T-cell (primary cell): ENCODE measurements at places on chromosomes 1 and 21.
A peak's percentile ranks its signal among the peaks of the same experiment; 100 is the strongest.

- DNase-seq: no peak
These were observed 70.3 kb downstream of the SIM2 start for GRCh38 chr21:36769051-36769839.

DNA sequence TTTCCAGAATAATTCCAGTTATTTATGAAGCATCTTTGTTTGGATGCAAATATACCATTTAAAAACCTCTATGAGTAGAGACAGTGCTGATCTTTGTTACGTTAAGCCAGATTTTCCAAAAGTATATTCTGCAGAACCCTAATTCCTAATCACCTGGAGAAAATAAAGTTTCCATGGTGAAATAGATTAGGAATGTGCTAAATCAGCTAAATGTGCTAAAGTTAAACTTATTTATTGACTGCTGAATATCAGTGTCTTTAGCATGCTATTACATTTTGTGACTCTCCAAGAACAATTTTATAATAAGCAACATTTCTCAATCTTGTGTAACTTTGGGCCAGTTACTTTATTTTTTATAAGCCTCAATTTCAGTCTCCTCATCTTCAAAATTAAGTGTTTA, 196.3 kb upstream of the NFIA start:
- no peak for DNase-seq

DNA sequence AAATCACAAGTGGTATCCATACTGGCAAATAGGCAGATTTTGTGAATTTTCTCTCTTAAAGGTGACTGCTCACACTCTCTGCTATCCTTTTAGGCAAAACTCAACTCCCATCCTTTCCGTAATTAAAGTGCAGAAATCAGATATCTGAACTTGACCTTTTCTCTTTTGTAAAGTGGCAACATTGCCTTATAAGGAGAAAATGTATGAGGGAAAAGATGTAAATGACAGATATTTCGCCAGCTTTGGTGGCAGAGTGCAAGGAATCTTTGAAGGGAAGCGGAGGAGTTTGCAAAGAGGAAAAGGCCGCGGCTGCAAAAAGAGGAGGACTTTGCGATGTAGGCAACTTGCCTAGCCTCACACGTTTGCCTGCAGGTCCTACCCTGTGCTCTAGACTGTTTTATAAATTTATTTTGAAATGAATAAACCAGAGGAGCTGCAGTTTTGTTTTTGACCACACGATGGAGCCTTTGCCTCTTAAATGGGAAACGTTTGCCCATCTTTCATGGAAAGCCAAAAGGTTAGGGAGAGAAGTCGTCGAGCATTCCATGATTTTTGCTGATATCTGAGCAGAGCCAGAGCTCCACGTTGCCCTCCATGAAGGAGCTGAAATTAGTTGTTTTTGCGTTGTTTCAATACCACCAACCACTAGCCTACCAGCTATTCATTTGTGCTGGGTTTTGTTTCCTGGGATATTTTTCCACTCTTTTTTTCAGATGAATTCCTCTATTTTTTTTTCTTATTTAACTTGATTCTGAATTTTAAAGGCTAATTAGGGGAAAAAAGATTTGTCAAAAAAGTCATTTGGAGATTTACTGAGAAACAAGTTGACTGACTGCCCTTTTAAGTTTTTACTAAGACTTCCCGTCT, 242.3 kb downstream of the LMX1A start:
- no peak for DNase-seq

GRCh38 chr1:202798260-202798659, 10.0 kb downstream of the KDM5B start:
- DNase-seq: no peak

GRCh38 chr1:78536427-78536826, 45.7 kb downstream of the PTGFR start:
- DNase-seq: no peak

GRCh38 chr1:6235296-6235677, 477 bp downstream of the ICMT start:
- no peak for DNase-seq

DNA sequence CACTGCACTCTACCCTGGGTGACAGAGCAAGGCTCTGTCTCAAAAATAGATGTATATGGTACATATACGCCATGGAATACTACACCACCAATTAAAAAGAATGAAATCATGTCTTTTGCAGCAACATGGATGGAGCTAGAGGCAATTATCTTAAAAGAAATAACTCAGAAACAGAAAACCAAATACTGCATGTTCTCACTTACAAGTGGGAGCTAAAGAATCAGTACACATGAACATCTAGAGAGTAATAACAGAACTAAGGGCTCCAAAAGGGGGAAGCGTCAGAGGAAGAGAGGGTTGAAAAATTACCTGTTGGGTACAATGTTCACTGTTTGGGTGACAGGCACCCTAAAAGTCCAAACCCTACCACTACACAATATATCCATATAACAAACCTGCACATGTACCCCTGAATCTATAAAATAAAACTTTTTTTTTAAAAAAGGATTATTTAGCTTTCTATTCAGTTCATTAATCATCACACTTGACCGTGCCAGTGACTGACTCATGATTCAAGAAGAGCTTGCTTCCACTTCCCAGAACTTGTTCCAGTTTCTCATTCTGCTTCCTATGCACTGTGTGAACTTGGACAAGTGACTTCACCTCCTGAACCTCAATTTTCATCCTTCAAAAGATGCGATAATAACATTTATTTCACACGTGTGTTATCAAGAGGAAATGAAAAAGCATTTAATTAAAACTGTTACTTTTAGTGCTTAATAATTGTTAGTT, 109.6 kb downstream of the PLPP3 start:
- DNase-seq: no peak

- no peak for DNase-seq
These were observed 45.3 kb downstream of the KANK4 start for GRCh38 chr1:62273953-62274352.

- DNase-seq: no peak
These were observed 1.2 kb downstream of the ETS2 start for GRCh38 chr21:38806942-38807284.

DNA sequence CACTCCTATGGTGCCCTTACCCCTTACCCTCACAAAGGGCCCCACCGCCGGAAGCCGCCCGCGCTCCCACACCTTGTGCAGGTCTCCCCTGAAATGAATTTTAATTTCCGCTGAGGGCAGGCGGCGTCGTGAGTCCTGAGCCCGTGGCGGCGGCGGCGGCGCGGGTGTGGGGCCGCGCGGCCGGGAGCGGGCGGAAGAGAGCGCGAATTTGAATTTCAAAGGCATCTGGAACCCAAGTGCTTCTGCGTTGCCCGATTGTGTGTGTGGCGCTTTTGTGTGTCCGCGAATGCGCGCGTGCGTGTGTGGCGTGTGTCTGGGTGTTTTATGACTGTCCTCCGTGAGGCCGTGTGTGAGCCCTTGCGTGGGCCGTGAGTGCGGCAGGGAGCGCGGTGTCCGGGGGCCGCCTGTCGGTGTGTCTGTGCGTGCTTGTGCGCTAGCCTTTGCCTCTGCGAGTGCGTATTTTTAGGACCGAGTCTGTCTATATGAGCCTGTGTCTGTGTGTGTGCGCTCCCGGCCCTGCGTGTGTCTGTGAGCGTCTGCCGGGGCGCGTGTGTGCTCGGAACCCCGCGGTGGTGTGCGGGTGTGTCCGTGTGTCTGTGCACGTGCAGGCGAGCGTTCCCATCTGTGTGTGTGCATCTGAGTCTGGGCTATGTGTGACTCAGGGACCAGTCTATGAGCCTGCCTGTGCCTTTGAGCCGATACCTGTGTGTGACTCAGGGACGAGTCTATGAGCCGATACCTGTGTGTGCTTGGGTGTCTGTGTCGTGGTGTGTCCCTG, 7.9 kb upstream of the ADGRB2 start:
- peak; percentile 28 for DNase-seq

DNA sequence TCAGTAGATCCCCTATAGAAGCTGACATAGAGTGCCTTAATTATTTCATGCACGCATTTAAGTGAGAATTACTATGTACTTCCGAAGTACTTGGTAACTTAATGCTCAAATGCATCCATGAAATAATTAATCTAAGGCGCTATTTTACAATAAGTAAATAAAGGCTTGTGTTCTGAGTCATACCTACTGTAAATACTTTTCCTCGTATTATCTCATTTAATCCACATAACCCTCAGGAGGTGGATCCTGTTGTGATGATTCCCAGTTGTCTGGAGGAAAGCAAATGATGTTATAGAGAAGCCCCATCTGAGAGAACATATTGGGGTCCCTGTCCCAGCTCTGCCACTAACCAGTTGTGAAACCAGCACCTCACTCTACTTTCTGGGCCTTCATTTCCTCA, 16.4 kb downstream of the SUSD4 start:
- no peak for DNase-seq

GRCh38 chr21:25908495-25908894, 173.7 kb downstream of the GABPA start:
- DNase-seq: no peak

DNA sequence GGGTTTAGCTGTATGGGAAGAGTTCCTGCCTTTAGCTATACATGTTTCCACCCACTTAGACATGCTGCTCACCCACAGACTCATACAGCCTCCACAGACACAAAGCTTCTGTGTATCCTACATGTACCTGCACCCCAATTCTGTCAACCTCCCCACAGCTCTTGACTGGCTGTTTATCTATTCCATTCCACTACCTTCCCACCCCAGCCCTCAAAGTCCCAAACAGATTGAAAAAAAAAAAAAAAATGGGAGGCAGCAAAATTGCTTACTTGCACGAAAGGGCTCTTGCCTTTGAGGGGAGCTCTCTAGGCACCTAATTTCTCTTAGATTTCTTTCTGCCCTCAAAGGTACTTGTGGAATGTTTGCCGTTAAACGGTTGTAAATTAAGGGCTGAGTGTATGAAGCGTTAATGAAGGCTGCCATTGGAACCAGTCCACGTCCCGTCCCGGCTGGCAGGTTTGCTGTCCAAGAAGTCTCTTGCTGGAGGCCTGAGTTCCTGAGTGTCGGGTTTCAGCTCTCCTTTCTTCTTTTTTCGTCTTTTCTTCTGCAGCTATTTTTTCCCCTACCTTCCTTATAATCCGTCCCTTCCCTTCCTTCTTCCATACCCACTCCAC, 43.6 kb downstream of the PBX1 start:
- DNase-seq: no peak

DNA sequence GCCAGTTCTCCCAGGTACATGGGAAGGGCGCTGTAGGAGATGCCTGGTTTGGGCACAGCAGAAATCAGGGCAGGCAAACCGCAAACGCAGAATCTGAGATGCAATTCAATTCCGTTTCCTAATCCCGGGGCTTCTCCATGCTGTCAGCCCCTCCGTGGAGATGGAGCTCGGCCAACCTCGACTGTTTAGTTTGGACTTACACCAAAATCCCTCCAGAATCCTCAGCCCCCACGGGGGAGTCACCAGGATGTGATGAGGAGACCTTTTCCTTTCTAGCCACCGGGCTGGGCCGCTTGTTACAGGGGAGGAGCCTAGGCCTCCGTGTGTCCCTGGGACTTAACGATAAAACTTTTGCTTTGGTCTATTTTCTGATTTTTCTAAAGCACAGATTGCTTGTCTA, 7.9 kb downstream of the SLC2A7 start:
- DNase-seq: no peak

- no peak for DNase-seq
These were observed 58.5 kb downstream of the SERBP1 start for GRCh38 chr1:67371681-67372080.

DNA sequence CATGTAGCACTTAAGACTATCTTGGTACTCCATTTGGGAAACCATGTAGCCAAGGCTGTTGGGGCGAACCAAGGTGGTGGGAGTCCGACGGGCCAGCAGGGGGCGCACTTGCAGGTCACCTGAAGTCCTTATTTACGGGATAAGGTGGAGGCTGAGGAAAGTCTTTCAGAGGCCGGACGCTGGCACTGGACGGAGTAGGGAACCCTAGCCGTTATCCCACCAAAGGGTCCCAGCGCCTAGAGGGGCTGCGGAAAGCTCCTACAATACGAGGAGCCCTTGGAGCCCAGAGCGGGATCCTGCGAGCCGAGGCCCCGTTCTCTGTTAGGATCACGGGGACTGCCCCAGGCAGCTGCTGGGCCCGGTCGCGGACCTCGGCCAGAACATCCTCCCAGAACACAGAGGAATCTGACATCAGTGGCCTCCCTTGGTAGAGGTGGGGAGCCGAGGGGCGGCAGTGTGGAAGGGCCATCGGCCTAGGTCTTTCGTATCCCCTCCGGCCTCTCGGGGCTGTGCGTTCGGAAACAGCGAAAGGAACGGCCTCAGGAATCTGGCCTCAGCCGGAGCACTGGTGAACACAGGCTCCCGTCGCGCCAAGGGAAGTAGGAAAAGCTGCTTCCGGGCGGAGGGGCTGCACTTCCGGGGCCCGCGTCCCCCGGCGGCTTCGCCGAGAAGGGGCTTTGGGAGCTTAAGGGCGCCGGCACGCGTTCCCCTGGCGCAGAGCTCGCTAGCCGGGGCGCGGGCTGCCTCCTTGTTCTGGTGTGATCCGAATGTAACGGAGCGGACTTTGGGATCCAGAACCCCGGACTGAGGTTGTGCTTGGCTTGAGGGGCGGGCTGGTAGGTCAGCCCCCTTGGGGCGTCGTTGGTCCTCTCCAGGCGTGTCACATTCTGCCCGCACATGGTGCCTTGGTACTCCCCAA, 29.9 kb upstream of the RPTN start:
- peak; percentile 70 for DNase-seq

DNA sequence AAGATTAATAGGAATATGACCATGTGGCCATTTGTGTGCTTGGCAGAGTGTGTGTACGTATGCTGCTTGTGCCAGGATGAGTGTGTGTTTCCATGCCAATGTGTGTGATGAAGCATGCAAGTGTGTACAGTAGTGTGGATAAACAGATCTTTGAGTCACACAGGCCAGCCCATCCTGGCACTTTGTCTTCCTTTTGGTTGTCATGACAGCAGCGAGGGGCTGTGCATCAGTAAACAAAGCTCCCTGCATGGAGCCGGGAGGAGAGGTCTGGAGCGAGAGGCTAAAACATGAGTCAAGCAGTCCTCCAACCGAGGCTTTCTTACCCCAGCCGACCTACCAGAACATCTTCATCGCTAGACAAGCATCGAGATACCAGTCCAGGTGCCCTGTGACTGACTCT, 221.2 kb downstream of the CACNA1E start:
- no peak for DNase-seq

DNA sequence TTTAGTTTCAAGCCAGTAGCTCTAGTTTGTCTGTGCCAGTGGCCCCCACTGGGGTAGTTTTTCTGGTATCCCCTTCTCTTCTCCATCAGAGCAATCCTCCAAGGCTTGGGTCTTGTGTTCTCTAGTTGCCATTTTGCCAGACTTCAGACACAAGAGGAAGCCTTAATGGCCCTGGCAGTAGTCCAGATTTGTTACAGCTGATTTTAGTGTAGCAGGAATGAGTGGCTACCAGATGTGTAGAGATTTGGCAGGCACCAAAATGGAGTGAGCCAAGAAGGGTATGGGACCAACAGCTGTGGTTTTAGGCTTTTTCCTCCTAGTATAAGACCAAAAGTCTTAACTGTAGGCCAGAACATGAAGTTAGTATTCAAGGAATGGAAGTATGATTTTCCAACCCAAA, 56.8 kb downstream of the ACP6 start:
- no peak for DNase-seq
